Fibroblast of lung (primary cell): ENCODE measurements at places on chromosomes 2 and 18.

DNA sequence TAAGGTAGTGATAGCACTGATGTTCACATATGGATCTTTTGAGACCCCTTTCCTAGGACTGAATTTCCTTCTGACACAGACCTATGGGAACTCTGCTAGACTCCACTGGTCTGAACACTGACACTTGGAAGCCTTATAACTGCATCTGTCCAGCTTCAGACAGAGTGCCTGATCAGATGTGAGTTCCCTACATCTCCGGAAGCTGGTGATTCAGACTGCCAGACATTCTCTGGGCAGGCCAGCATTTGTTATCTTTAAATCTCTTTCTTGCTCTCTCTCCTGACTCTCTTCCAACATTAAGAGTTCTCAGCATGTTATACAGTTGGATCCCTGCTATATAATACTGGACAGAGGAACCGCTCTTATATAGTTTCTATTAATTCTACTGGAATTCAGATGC, 408.5 kb downstream of the ZEB2 start:
- DNase-seq, result peak; percentile 94

- DNase-seq, result peak; percentile 20
These were observed 243.0 kb downstream of the CELF4 start for GRCh38 chr18:37322492-37323035.

DNA sequence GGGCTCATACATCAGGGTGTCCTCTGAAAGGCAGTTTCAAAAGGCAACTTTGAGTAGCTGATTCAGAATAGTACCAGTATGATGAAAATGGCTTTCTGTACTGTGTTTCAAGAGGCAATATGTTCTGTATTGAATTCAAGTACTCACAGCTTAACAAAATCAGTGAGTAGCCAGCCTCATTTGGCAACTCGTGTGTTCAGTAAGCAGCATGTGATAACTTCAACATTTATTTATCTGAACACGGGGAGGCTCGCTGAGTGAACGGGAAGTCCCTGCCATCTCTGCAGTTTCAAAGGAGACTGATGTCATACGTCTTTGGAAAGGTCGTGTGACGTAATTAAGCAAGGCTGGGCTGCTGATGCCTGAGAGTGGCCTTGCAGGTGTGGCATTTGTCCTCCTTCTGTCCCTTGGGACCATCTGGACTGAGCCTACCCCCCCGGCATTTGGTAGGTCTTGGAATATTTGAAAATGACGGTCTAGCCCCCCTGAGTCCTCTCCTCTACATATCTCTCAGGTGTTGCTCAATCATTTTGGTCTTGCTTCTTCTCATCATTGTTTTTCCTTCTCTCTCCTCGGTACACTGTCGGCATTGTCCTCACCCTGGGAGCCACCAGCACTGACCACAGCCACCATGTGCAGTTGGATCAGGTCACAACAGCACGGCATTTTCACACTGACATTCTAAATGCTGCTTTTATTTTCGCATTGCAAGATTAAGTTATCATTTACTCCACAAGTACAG, 62.8 kb downstream of the SMIM21 start:
- DNase-seq, result no peak

DNA sequence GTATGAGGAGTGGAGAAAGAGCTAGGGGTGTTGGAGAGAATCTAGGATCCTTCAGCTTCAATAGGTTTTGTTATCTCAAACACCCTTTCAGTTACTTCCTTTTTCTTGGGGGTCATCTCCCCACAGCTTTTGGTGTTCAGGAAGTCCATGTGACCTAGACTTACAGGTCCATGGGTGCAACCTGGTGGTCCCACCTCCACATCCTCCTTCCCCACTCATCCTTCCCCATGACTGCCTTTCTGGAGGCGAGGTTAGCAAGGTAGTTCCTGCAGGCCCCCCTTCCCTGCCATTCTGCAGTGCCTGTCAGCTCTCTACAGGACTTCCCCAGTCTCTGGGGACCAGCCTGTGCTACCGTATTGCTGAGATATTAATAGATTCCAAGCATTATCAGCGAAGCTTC, 107.6 kb downstream of the TMEM17 start:
- no peak for DNase-seq

DNA sequence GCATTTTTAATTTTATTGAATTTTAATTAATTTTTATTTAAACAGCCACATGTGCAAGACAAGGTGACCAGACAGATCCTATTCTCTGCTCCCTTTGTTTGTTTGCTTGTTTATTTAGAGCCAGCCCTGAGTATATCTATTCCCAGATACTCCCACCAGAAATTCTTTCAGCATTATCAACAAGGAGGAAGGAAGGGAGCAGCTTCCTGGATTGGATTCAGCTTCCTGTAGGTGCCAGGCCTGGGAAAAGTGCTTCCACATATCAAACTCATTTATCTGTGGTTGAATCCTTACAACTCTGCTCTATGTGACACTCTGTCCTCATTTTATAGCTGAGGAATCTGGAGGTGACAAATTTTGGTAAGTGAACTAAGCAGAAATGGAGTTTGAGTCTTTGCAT, 60.5 kb upstream of the KLF7 start:
- DNase-seq, result no peak

DNA sequence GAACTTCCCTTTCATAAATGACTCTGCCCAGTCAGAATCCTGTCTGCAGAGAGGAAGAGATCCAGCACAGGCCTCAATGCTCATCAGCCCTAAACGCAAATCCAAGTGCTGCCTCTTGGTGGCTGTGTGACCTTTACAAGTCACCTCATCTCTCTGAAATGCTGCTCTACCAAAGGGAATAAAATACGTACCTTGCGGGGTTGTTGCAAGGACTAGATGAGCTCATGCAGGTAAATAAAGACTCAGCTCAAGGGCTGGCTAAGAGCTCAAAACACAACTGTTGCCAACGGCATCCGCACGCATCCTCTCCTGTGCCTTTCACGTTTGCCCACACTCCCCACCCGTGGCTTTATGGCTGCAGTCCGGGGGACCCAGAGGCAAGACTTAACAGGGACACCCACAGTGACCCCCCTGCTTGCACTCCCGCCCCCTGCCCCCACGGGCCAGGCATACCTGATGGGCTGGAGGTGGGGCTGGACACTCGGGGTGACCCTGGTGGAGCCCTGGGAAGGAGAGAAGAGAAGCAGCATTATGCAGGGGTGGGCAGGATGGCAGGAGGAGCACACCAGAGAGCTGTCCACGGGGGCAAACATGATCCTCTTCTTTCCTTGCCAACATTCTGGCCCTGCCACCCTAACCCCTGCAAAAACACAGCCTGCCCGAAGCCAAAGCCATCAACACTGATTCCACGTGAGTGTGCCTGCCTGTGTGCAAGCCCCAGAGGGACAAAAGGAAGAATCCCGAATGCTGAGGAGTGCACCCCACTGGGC, 102.6 kb downstream of the TNS1 start:
- DNase-seq, result no peak

DNA sequence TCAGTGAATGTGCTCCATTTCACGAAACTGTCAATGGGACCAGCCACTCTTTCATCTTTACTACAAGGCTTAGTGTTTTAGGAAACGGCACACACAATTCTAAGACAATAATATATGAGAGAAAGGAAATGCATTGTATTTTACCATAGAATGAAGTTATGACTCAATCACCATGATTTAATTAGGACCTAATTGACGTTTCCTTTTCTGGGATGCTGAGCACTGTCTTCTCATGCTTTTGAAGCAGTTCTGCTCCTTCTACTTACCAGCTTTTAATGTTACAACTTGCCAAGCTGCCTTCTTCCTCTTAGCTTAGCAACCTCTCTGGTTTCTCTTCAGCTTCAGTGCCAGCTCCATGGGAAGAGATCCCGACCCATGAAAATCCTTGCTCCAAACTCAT, 94.3 kb upstream of the SERPINE2 start:
- no peak for DNase-seq

- DNase-seq, result no peak
These were observed 60.5 kb downstream of the NDUFA10 start for GRCh38 chr2:239964399-239965185.

DNA sequence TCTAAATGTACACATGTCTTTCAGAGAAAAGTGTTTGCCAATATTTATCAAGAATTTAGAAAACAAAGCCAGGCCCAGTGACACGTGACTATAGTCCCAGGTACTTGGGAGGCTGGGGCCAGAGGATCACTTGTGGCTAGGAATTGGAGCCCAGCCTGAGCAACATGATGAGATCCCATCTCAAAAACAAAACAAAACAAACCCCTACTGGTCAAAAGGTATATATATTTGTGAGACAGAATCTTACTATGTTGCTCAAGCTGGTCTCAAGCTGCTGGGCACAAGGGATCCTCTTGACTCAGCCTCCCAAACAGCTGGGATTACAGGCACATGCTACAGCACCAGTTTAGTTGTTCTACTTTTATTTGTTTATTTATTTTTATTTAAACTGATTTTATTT, 79.2 kb downstream of the ZDBF2 start:
- DNase-seq, result no peak

- no peak for DNase-seq
These were observed 229.6 kb downstream of the FAM210A start for GRCh38 chr18:13496691-13497281.

- DNase-seq, result no peak
These were observed 231.2 kb downstream of the CYRIA start for GRCh38 chr2:16434393-16434792.

- DNase-seq, result no peak
These were observed 483 bp upstream of the FHL2 start for GRCh38 chr2:105399207-105399861.

- no peak for DNase-seq
These were observed 208.3 kb downstream of the ERBB4 start for GRCh38 chr2:212330263-212330662.

- peak; percentile 11 for DNase-seq
These were observed 354.8 kb downstream of the MEIS1 start for GRCh38 chr2:66789741-66790140.

DNA sequence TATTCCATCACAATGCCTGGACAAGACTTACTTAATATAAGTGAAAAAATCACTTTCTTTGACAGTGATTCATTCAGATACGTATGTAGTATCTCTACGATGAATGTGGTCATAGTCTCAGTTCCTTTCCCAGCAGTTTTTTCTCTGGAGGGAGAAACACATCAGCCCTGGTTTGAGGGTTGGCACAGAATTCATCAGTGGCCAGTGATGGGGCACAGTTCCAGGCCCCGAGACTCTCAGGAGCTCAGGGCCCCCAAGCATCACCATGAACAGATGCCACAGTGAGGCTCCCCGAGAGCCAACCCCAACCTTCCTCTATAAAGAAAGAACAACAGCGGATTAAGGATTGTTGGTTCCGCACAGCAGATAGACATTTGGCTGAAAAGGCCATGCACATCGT, 12.5 kb downstream of the PRKAG3 start:
- DNase-seq, result no peak

- DNase-seq, result no peak
These were observed 333.7 kb upstream of the MEIS1 start for GRCh38 chr2:66101206-66101605.

GRCh38 chr2:134408791-134409190, 154.9 kb downstream of the MGAT5 start:
- peak; percentile 52 for DNase-seq

GRCh38 chr2:232484628-232485347, 2.8 kb downstream of the ECEL1 start:
- DNase-seq, result no peak
